ENCODE measurements at places on chromosomes 3 and 15.

- DNase-seq: no peak
These were observed 253.7 kb downstream of the FOXP1 start for GRCh38 chr3:71329817-71330216.

GRCh38 chr3:123246866-123247265 is 45.1 kb downstream of the SEC22A start:
- DNase-seq: no peak

- no peak for DNase-seq
These were observed 8.1 kb downstream of the RAD18 start for GRCh38 chr3:8954938-8955763.

- DNase-seq: no peak
These were observed 21.8 kb downstream of the RARB start for GRCh38 chr3:25449857-25450256.

DNA sequence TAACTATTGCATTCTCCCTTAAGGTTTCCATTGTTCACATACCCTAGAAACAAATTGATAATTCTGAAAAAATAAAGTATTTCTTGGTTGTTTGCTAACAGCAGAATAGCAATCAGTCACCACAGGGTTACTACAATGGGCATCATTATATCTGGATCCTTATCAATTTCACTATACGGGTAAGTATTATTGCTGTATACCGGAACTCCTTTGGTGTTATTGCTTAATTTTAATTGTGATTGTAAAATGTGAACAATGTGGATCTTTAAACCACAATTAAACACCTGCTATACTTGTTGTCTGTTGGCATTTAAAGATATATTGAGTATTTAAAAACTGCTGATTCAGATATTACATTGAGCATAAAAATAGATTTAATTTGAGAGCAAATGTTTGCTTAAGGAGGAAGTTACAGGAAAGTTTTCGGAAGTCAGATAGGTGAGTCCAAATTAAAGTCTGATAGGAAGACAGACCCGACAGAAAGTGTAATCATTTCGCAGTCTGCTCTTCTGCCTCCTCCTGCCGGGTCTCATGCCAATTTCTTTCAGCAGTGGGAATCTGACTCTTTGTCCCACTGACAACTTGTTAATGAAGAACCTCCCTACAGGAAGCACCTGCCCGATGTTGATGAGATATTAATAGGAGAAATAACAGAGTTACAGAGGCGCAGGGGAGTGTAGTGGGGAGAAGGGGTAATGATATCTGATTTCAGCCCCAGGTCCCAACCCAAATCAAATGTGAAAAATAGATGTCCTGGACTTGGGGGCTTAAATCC is 169.7 kb upstream of the TBC1D5 start:
- DNase-seq: no peak

- DNase-seq: no peak
These were observed 11.0 kb upstream of the VPS39 start for GRCh38 chr15:42218953-42219592.

DNA sequence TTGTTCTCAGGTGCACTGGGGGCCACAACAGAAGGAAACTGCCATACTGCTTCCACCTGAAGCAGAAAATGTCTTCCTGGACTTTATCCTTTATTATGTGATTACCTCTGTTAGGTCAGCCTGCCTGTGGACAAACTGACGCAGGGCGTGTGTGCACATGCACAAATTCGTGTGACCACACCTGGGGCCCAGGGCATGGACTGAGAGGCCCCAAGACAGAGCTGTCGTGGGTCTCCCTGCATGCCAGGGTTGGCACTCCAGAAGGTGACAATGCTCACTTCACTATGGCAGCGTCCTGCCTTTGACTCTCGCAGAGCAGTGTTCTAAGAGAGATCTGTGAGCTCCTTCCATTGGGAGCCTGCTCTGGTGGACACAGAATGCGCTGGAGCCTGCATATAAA is 34.5 kb downstream of the CCDC12 start:
- DNase-seq: no peak

- DNase-seq: no peak
These were observed 286.1 kb upstream of the TPM1 start for GRCh38 chr15:62756326-62756994.

GRCh38 chr3:83002869-83003445 is 1241.5 kb upstream of the GBE1 start:
- no peak for DNase-seq

DNA sequence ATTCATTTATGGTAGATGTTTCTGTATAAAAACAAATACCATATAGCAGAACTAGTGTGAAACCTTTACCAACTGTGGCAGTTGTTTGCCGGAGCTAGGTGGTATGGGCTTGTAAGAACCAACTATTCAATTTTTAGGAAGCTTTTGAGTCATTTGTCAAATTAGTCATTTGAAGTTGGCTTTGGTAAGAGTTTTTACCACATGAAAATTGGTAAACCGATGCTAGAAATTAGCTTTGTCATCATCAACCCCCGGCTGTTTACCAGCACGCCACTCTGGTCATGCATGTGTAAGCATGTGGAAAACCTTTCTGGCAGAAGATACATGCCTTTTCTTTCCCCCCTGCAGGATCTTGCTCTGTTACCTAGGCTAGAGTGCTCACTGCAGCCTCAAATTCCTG is 63.3 kb downstream of the IL1RAP start:
- DNase-seq: no peak

DNA sequence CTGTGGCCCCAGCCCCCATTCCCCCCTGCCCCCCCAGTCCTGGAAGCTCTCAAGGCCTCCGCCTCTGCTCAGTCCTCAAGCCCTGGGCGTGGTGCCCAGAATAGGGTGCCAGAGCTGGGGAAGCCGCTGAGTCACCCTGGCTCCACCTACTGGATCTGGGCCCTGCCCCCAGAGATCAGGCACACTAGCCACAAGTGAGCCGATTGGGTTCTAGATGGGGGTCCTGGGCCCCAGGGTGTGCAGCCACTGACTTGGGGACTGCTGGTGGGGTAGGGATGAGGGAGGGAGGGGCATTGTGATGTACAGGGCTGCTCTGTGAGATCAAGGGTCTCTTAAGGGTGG is 5.7 kb downstream of the EIF4G1 start:
- DNase-seq: no peak

GRCh38 chr15:36737430-36737891 is 158.0 kb downstream of the CDIN1 start:
- DNase-seq: no peak

- no peak for DNase-seq
These were observed 146.4 kb upstream of the LIPC start for GRCh38 chr15:58285212-58285920.

DNA sequence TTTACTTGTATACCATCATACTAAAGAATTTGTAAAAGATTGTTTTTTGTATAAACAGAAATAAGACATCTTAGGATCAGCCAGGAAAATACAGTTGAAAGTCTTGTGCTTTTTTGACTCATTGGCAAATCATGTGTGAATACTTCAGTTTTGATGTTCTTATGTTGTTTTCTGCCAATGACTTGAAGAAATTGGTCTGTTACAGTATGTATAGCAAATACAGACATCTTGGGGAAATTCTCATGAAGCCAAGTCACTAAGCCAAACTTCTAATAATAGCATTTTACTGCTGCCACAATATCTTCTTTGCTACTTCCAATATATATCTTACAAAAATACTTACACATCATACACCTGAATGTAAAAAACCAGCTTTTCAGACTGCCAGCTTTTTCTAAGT is 83.2 kb downstream of the DZIP3 start:
- DNase-seq: no peak

DNA sequence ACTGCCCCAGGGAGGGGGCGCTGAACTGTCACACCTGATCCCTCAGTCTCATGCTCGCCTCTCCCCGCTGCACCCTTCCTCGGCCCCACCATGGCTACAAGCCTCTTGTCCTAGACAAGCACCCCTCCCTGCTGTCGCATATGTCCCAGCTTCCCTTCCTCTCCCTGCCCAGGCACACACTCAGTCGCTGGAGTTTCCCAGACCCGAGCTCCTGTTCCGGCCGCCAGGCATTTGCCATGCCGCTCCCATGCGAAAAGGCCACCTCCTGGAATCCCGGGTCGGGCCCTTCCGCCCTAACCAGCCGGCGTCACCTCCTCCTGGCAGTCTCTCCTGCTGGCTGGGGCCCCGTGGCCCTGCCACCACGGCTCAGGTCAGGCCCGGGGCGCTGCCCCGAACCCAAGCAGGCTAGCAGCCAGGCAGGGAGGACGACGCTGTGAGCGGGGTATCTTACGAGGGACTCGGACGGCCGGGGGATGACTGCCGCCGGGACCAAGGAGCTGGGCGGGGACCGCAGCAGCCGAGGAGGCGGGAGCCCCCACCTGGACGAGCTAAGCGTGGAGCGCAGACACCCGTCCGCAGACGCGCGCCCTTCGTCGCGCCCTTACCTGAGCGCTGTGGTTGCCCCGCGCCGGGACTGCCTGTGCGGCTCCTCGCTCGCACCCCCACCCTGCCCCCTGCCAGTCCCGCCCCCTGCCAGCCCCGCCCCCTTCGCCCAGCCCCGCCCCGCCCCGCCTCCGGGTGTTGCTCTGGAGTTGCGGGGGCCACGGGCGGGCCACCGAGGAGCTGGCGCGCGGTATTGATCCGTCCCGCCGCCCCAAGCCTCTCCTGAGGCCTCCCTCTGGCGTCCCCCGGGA is at the start of gene ALS2CL:
TSS of gene ALS2CL (minus strand) at position 642 of the 854 bp plus-strand sequence. CDS start 4,239 bp downstream, outside the sequence.
- DNase-seq: no peak

DNA sequence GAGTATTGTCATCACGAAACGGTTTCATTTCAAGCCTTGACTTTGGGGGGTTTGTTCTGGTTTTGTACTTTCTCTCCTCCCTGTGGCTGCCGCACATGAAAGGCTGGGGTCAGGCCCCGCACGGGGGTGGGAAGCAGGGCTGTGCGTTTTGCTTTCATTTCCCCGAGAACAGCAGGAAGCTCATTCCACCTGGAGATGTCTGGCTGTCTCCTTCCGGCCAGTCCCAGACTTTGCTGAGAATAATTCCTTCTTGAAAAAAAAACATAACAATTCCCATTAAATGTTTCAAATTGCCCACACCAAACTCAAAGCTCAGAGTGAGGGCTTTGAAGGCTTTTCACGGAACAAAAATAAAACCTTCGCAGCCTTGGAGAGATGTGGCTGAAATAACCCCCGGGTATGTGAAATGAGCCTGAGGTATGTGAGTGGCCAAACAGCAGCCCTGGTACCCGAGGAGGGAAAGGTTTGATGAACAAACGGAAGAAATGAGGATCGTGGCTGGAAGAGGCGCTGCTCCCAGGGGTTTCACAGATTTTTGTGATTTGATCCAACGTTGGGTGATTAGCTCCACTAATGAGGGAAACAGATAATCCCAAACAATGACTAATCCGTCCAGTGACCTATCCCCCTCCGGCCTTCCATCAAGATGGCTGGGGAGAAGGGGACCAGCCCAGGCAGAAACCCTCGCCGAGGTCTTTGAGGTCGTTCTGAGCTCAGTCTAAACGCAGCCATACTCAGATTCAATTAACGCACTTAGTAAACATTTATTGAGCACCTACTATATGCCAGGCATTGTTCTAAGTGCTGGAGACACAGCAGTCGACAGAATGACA is 126.9 kb upstream of the MEF2A start:
- DNase-seq: no peak

DNA sequence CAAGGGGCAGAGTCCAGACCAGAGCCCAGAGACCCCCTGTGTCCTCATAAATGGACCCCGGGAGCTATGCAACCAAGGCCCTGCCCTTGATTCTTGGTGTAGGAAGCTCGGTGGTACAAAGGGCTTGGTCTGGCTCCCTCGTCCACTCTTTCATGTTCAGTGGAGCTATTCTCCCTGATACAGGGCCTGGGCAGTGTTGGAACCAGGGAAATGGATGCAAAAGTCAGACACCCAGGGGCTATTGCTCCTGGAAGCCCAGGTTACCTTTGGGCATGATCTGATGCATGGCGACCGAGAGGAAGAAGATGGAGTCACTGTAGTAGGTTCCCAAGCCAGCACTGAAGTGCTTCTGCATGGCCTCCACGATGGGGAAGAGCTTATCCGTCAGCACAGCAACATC is 44.5 kb downstream of the XXYLT1 start:
- DNase-seq: no peak

GRCh38 chr15:41926185-41927056 is 32.6 kb upstream of the SPTBN5 start:
- no peak for DNase-seq

DNA sequence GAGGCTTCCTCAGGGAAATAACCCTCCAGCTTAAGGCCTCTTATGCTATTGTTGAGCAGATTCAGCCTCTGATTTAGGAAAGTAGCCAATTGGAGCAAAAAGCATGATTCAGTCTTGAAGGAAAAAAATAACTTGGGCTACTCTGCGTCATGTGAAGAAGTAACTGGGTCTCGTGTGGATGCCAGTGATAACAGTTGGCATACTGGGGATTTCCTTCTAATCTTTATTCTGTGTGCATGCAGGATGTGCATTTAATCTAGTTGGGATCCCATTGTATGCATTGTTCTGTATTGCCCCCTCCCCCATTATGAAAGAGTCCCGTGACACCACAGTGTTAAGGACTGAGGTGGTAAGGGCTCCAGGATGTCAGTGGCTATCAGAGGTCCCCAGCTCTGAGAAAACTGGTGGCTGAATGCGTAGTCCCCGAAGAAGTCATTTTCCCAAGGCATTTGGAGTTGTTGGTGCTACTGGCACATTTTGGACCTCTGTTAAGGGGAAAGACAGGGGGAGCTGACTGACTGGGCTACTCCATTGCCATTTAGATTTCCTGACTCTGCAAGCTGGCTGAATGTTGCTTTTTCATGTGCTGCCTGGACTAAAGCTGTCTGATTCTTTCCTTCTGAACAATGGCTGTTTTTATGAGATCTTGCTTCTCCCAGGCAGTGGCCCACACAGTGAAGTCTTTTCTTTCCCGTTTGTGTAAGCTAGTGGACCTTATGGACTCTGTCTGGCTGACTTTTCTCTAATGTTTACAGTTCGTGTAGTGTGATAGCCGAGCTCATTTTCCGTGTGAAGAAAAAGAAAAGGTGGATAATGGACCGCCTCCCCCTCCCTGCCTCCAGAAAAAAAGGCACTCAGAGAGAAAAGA is 38.4 kb upstream of the TRAK1 start:
- no peak for DNase-seq

- no peak for DNase-seq
These were observed 3.0 kb upstream of the ANKRD28 start for GRCh38 chr3:15800780-15801179.

- DNase-seq: no peak
These were observed 567.8 kb downstream of the ZPLD1 start for GRCh38 chr3:103002425-103003176.

- DNase-seq: no peak
These were observed 75.0 kb downstream of the STRIT1 start for GRCh38 chr3:155218462-155218861.

DNA sequence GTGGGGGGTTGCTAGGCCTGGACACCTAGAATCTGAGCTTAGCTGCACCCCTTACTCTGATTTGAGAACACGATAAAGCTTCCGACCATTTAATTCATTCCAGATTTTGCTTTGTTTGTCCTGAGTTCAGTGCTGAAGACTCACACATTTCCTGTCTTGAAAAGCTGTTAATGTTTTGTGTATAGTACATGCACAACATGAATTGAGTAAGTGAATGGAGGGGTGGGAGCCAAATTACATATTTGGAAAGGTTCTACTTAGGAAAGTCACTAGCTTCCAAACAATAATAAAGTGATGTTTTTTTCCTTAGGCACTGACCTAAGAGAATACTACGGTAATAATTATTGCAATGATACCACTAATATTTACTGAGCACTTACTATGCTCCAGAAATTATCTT is 955.2 kb upstream of the NR2F2 start:
- DNase-seq: no peak

- no peak for DNase-seq
These were observed 97.8 kb downstream of the HMG20A start for GRCh38 chr15:77518458-77518857.

- DNase-seq: no peak
These were observed 114.1 kb upstream of the TPM1 start for GRCh38 chr15:62928242-62928999.
